ENCODE measurements at places on chromosomes 7 and 10. TPM values are rescaled to one million over a fixed set of nuclear protein-coding genes. Genes with fewer than 3 reads are reported as not detected.
A peak's percentile ranks its signal among the peaks of the same experiment; 100 is the strongest.

DNA sequence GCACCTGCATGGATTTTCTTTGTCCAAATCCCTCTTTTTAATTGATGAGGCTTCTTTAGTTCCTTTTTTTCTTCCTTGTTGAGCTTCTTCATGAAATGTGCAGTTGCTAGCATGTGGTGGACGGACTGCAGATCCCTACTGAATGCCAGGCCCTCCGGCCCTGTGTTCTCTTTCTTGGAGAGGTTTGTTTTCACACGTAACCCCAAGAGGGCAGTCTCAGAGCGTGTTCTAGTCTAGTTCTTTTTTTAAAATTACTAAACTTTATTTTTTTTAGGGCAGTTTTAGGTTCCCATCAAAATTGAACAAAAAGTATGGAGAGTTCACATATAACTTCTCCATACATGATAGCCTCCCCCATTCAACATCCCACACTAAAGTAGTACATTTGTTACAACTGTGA lies 190.0 kb downstream of the CFTR start:
- DNase-seq, result no peak

DNA sequence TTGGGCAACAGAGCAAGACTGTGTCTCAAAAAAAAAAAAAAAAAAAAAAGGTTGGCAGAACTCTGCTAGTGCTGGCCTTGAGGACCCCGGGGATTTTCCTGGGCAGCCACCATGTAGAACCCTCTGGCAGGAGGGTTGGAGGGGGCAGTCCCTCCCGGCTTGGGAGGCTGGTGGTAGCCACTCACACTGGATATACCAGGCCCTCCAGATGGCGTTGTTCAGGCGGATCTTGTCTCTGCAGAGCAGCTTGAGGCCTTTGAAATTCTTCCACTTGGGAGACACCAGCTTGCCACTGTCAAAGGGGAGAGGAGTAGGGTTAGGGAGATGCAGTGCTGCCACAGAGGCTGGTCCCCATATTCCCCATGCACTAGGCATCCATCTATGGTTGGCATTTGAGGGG lies 8.4 kb downstream of the MLXIPL start:
- DNase-seq, result no peak

- no peak for DNase-seq
Observed at GRCh38 chr7:7746458-7746857, 28.1 kb upstream of the RPA3 start.

The STK32C gene
- 11.1 TPM for polyA plus RNA-seq

The CCDC172 gene
- polyA plus RNA-seq, result not detected

The MYO3A gene
- polyA plus RNA-seq, result 3.9 TPM

- no peak for DNase-seq
Observed at GRCh38 chr7:44218418-44219201, 17.8 kb downstream of the YKT6 start.

The CLRN3 gene
- polyA plus RNA-seq, result not detected

- DNase-seq, result peak; percentile 83
Observed at GRCh38 chr7:2863461-2864066, 19.5 kb upstream of the GNA12 start.

DNA sequence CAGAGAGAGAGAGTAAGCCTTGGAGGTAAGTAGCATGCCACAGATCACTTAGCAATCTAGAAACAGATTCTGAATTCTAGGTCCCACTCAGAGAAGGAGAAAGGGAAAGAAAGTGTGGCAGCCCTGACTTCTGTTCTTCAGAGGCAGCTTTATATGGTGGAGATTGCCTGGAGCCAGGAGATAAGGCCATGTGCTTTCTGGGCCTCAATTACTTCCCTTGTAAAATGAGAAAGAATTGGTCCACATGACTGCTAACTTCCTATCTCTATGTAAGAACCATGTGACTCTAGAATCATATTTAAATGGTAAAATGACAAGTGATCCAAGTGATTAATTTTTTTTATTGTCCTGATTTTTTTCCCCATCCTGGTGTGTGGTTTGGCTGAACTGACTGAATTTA lies 64.1 kb downstream of the HHEX start:
- no peak for DNase-seq

The MBL2 gene
- polyA plus RNA-seq, result not detected

DNA sequence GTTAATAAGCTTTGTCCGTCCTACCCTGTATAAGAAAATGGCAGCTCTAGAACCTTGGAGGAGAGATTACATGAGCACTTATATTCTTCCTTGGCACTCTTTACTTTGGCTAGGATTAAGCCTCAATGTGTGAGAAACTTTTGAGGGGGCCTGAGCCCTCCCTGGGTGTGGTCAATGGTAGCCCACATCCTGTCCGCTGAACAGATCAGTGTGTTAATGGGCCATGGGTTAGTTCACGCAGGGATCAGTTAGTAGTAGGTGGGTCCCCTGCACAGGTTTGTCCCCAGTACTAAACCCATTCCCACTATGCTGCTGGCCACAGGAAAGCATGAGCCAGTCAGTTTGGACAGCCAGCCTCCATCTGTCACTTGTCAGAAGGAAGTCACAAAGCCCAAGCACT lies 20.2 kb upstream of the IKZF1 start:
- no peak for DNase-seq

The CTAGE8 gene
- polyA plus RNA-seq, result 6.3 TPM

GRCh38 chr10:97612386-97612785 lies 20.9 kb downstream of the MORN4 start:
- DNase-seq, result no peak

- DNase-seq, result no peak
Observed at GRCh38 chr7:36303202-36304098, 86.2 kb upstream of the ANLN start.
